Activated B cell treated with CpG ODN at 0.5 μM for 24 hours (primary cell): ENCODE measurements at places on chromosomes 5 and 9. TPM values are rescaled to one million over a fixed set of nuclear protein-coding genes. Genes with fewer than 3 reads are reported as not detected.

Gene KIAA0825
- total RNA-seq: 1.4 and 2.3 TPM in 2 replicates

Gene SEMA4D
- total RNA-seq: 68.0 and 79.7 TPM in 2 replicates

DNA sequence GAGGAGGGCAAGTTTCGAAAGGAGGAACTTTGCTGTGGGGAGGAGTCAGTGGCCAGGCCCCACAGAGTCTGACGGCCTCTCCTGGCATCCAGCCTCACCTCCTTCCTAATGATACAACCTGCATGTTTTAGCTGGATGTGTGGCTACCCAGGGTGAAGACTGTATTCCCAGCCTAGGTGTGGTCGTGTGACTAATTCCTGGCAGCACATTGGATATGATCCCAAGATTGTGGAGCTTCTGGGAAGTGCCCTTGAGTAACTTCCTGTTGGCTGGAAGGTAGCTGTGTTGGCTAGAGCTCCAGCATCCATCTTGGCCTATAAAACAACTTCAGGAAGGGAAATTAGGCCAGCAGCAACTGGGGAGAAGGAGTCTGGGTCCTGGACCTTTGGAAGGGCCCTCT lies 19.0 kb upstream of the LPCAT1 start:
- peak; percentile 1 for DNase-seq

DNA sequence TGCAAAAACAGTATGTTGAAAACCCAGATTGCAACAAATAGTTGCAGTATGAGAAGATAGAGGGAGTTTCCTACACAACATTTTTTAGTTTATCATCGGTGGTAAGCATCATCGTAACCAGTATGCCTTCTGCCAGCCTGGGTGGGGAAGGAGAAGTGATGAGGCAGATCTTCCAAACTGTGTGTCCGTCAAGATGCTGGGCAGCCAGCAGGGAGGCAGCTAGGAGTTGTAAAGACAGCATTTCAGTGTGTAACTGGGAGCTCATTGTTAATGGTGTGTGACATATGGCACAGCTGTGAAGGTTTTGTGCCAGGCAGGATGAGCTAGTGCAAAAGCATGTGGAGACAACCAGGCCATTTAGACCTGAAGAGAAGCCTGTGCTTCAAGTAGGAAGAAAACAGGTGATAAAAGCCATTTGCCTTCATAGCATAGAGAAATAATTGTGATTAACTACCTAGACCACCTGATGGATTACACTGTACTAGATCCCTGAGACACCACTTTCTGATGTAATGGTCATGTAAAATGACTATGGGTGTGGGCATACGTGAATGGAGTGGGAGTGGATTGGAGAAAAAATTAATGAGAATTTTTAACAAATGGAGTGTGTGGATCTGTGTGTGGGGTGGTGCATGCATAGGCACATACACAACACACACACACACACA lies 347.0 kb upstream of the ADAMTSL1 start:
- DNase-seq: no peak

DNA sequence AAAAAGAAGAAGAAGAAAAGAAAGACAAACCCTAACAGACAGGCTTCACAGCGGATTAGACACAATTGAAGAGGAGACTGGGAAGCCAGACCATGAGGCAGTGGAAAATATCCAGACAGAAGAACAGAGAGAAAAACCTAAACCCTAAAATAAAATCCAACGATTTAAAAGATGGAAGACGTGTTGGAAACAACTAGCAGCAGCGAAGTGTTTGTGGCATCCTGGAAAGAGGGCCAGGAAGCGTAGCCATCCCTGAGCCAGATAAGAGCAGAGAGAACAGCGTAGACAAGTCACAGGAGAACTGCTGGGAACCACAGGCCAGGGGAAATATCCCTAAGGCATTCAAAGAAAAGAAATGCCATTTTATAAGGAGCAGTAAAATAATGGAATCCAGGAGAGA lies 39.7 kb upstream of the NKD2 start:
- DNase-seq: no peak

DNA sequence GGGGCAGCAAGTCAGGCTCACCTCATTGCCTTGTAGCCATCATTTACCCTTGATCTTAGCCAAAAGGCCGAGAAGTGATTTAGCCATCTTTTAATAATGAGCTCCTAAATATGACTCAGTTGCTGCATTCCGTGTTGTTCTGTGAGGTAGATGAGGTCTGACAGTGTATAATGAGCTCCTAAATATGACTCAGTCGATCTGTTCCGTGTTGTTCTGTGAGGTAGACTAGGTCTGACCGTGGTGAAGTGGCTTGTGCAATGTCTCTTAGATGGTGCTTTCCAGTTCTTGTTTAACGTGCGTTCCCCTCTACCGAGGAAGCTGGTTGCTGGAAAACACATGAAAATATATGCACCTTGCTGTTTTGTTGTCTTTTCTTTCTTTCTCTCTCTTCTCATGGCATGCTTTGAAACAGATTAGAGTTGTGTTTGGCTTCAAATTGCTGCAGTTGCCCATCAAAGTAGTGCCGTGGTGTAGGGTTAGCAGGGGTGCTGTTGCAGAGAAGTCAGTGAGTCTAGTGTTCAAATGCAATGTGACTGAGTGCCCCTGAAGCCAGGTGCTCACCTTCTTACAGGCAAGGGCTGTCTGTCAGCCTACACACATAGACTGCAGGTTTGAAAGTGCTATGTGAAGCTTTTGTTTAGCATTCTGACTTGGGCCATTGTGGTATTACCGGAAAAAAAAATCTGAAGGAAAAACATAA lies 118.6 kb downstream of the KDM4C start:
- no peak for DNase-seq

- DNase-seq: no peak
Measured at GRCh38 chr9:112892981-112893380, 2.3 kb upstream of the SLC46A2 start.

DNA sequence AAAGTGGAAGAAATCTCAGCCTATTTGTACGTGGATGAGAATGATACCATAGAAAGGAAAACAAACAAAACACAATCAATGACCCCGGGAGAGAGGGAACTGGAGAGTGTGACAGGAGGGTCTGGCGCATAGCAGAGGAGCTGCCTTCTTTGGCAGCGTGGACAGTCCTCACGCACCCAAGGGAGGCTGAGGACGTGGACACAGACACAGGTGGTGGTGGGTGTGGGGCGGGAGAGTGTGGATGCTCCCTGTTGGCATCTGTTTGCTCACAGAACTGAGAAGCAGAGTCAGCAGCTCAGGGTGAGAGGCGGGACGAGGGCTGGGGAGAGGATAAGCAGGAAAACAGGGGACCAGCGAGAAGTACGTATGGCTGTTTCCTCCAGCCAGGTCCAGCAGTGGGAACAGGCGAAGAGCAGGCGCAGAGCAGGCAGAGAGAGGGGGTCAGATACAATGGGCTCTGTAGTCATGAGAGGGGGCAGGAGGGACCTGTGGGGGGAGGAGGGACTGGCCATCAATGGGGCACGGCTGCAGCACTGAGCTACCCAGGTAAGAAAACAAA lies 10.0 kb downstream of the CMBL start:
- no peak for DNase-seq

DNA sequence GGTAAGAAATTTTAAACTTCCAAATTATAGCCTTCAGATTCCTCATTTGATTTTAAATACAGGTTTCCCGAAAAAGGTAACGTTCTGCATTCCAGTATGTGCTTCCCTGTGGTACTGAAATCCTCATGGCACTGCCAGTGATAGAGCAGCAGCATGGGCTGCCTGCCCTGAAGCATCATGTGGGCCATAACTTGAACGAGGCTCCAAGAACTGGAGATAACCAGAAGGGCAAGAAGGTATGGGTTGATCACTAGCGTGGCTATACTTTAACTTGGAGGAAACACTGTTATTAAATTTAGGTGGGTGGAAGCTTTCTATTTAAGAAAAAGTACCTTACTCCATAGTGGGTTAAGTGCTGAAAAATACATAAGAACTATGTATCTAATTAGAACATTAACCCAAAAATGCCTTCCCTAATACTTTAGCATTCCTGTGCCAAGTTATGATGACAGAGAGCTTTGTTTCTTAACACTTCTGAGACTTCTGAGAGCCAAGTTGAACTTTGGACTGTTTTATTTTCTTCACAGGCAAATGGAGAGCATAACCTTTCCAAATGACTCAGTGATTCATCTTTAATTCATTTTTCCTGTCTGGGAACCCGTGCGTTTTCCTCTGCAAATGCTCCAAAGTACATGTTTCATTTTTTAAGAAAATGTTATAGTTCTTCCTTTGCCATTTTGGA lies 191.5 kb upstream of the GNA14 start:
- no peak for DNase-seq

DNA sequence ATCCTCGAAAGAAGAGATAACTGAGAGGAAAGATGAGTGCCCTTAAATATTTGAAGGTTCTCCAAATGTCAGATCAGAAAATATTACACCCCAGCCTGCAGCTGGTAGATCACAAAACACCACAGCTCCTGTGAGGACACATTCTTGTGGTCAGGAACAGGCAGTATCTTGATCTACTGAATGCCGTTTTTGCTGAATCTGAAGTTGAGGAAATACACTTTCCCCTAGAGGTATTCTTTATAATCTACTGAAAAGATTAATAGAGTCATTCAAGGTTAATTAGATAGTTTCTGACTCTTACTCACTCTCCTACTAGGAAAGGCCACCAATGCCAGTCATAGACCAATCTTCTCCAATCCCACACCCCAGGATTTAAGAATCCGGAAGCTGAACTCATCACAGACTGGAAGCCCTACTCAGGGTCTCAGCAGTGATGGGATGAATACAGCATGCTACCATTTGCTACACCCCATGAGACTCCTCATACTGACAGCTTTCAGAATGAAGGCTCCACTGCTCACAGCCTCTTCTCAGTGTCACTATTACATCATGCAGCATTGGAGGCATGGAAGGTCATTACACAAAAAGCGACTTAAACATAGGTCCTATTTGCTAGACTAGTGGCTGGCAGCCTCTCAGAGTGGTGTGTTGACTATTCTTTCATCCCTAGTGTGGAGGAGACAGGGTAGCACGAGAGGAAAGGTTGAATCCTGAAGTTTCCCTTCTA lies 143.9 kb upstream of the SLC1A3 start:
- no peak for DNase-seq

GRCh38 chr9:13715430-13715829 lies 435.9 kb upstream of the MPDZ start:
- no peak for DNase-seq
